Osteoblast (primary cell): ENCODE measurements at places on chromosomes 4 and X. TPM values are rescaled to one million over a fixed set of nuclear protein-coding genes. Genes with fewer than 3 reads are reported as not detected.

The ADAMTS3 gene
- 1.2 and 2.2 TPM in 2 replicates for total RNA-seq

The BRCC3 gene
- total RNA-seq, result 10.1 and 10.6 TPM in 2 replicates

The NLRP2B gene
- under 0.01 TPM in 1 of 2 replicates, not detected in the other for total RNA-seq

The NOX1 gene
- not detected in 2 replicates for total RNA-seq

The DCAF12L2 gene
- not detected in 2 replicates for total RNA-seq

The EMCN gene
- total RNA-seq, result not detected in 2 replicates

The NXF3 gene
- total RNA-seq, result under 0.01 and 0.36 TPM in 2 replicates

The DDX60 gene
- total RNA-seq, result 14.4 and 19.5 TPM in 2 replicates

The GPR34 gene
- 0.72 TPM in 1 of 2 replicates, not detected in the other for total RNA-seq

The IL3RA gene
- 0.72 and 0.88 TPM in 2 replicates for total RNA-seq

The PNPLA4 gene
- 8.7 and 12.7 TPM in 2 replicates for total RNA-seq

The ZNF275 gene
- 11.2 and 12.1 TPM in 2 replicates for total RNA-seq

GRCh38 chr4:178273168-178273567, 830.9 kb upstream of the AGA start:
- no peaks in the 10 kb centered on the region for H3K4me1 ChIP-seq
- H3K4me3 ChIP-seq, result no peak overlapping the region
- H3K27me3 ChIP-seq, result no peaks in the 10 kb centered on the region

GRCh38 chr4:151418385-151418784, 9.4 kb downstream of the FHIP1A start:
- peak overlapping the region; percentile 22 for H3K27ac ChIP-seq
- H3K4me3 ChIP-seq, result no peak overlapping the region
- peak; percentile 77 for DNase-seq
- no peaks in the 10 kb centered on the region for H3K36me3 ChIP-seq

GRCh38 chrX:71439420-71439819, 73.3 kb downstream of the TAF1 start:
- no peak for DNase-seq
- no peaks in the 10 kb centered on the region for H3K4me1 ChIP-seq
- peaks cover 6% of the 10 kb centered on the region for H3K27me3 ChIP-seq
- H3K4me3 ChIP-seq, result no peak overlapping the region

DNA sequence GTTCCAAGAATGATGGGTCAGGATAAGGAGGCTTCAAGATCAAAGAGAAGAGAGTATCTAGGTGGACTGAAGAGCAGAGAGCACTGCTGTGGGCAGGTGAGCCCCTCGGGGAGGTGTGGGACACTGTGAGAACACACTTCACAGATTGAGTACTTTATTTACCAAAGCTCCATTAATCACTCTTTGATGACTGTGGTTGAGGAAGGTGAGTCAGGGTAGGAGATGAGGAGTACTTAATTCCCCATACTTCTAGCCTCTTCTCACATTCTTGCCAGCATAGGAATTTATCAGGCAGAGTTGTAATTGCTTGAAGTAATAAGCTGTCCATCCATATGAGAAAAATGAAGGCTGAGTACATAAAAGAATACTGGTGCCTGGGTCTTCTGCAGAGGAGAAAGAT, 375.3 kb downstream of the PCDH10 start:
- H3K4me1 ChIP-seq, result no peaks in the 10 kb centered on the region
- no peaks in the 10 kb centered on the region for H3K36me3 ChIP-seq
- H3K27ac ChIP-seq, result no peak overlapping the region
- no peaks in the 10 kb centered on the region for H3K27me3 ChIP-seq
- no peak for DNase-seq

DNA sequence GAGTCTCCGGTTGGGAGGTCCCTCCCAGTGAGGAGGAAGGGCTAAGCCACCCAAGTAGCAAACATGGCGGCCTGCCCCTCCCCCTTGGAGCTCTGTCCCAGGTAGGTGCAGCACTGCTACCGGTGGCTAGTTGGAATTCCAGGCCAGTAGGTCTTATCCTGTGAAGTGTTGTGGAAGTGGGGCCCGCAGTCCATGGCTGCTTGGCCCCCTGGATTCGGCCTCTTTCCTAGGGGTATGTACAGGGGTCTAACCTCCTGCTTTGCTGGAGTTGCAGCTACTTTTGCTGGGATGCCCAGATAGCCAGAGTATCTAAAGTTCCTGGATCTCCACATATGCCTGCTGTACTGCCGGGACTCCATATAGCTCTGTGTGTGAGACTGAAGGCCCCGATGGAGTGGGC, 9.9 kb upstream of the TMSB15C start:
- H3K27me3 ChIP-seq, result peaks cover 13% of the 10 kb centered on the region
- no peak for DNase-seq
- H3K27ac ChIP-seq, result no peak overlapping the region
- H3K36me3 ChIP-seq, result no peaks in the 10 kb centered on the region
- H3K4me1 ChIP-seq, result no peaks in the 10 kb centered on the region

GRCh38 chr4:117447925-117448324, 362.5 kb upstream of the TRAM1L1 start:
- no peak overlapping the region for H3K4me3 ChIP-seq
- no peak for DNase-seq
- no peaks in the 10 kb centered on the region for H3K4me1 ChIP-seq
- no peak overlapping the region for H3K27ac ChIP-seq
- H3K36me3 ChIP-seq, result no peaks in the 10 kb centered on the region
- no peaks in the 10 kb centered on the region for H3K27me3 ChIP-seq

DNA sequence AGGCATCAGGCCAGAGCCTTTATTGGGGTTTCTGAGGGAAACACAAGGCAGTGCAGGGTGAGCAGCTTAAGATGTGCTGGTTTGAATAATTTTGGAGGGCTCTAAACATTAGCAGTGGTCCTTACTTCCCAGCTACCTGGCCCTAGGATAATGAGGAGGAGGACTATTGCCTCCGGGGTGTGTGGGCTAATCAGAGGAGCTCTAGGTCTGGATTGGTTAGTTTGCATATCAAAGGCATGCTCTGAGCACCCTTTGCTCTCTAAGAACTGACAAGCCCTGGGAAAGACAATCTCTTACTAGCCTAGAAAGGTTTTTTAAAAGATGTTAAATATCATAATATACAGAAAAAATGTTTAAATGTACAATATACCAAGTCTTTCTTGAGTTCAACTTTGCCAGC, 58.4 kb downstream of the RXFP1 start:
- H3K27me3 ChIP-seq, result no peaks in the 10 kb centered on the region
- H3K4me1 ChIP-seq, result no peaks in the 10 kb centered on the region
- H3K27ac ChIP-seq, result no peak overlapping the region
- H3K36me3 ChIP-seq, result no peaks in the 10 kb centered on the region
- H3K4me3 ChIP-seq, result no peak overlapping the region

GRCh38 chrX:13386092-13386491, 66.2 kb upstream of the ATXN3L start:
- H3K27me3 ChIP-seq, result no peaks in the 10 kb centered on the region
- no peak overlapping the region for H3K4me3 ChIP-seq
- peaks cover 23% of the 10 kb centered on the region for H3K4me1 ChIP-seq
- DNase-seq, result no peak
- no peak overlapping the region for H3K27ac ChIP-seq

DNA sequence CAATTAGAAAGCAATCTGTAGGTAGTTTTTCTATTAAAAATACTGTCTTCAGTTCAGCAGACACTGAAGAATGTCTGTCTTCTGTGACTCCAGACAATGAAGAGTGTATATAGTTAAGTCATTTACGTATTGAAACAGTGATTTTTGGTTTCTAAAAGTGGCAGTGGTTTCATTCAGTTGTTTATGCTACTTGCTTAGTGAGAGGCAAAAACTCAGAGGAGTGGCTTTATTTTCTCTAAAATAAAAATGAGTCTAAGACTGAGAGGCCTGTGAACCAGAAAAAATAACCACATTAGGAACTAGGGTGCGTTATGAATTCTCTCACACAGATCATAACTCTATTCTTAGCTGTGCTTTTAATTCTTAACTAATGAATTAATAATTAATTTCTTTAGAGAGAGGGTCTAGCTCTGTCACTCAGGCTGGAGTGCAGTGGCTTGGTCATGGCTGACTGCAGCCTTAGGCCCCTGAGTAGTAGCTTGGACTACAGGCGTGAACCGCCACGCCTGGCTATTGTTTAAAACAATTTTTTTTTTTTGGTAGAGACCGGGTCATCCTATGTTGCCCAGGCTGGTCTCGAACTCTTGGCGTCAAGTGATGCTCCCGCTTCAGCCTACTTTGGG, 31.4 kb downstream of the FREM3 start:
- H3K27ac ChIP-seq, result no peak overlapping the region
- H3K27me3 ChIP-seq, result no peaks in the 10 kb centered on the region
- no peak overlapping the region for H3K4me3 ChIP-seq
- no peaks in the 10 kb centered on the region for H3K4me1 ChIP-seq
- DNase-seq, result no peak

GRCh38 chrX:126065901-126066660, 100.0 kb downstream of the DCAF12L2 start:
- H3K36me3 ChIP-seq, result no peaks in the 10 kb centered on the region
- no peaks in the 10 kb centered on the region for H3K4me1 ChIP-seq
- no peaks in the 10 kb centered on the region for H3K27me3 ChIP-seq
- no peak overlapping the region for H3K4me3 ChIP-seq
- DNase-seq, result no peak
- H3K27ac ChIP-seq, result no peak overlapping the region

GRCh38 chr4:140092094-140092851, 61.7 kb downstream of the MAML3 start:
- DNase-seq, result peak; percentile 82
- H3K36me3 ChIP-seq, result no peaks in the 10 kb centered on the region
- H3K4me3 ChIP-seq, result peak overlapping the region; percentile 69
- H3K27ac ChIP-seq, result no peak overlapping the region

DNA sequence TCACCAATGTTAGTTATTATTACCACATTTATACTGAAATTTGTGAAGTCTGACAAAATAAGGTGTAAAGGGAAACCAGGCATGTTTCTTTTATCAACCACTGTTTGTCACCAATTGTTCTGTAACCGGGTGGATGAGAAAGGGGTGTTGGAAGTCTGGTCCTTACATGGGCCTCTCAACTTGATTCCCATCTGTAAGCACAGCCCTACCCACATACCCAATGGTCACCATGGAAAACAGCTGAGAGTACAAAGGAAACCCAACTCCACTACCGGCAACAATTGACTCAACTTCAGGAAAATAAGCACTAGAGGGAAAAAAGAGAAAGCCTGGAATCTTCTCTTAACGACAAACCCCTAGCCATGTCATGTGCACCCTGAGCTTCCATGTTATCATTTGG, 70.8 kb upstream of the PTCHD1 start:
- H3K36me3 ChIP-seq, result no peaks in the 10 kb centered on the region
- DNase-seq, result no peak
- no peaks in the 10 kb centered on the region for H3K27me3 ChIP-seq
- H3K4me1 ChIP-seq, result no peaks in the 10 kb centered on the region
- H3K4me3 ChIP-seq, result no peak overlapping the region

DNA sequence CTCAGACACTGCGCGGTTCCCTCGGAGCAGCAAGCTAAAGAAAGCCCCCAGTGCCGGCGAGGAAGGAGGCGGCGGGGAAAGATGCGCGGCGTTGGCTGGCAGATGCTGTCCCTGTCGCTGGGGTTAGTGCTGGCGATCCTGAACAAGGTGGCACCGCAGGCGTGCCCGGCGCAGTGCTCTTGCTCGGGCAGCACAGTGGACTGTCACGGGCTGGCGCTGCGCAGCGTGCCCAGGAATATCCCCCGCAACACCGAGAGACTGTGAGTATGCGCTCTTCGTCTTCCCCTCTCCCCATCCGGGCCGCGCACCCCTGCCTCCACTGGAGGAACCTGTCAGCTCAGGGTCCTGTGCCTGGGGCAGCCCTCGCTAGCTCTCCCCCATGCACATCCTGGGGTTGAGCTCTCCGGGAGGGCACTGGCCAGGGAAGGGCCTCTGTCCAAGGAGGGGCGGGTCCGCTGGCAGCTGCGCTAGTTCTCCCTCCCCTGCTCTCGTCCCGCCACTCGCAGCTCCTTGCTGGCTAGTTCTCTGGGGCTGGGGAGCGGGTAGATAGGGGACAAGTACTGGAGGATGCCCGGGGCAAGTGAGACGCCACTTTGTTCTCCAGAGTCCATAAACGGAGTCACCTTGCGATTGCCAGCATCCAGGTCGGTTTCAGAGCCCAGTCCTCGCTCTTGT, 2.2 kb downstream of the SLIT2 start:
- peak overlapping the region; percentile 91 for H3K4me3 ChIP-seq
- DNase-seq, result peak; percentile 96
- H3K4me1 ChIP-seq, result peaks cover 34% of the 10 kb centered on the region
- H3K36me3 ChIP-seq, result no peaks in the 10 kb centered on the region
- H3K27me3 ChIP-seq, result no peaks in the 10 kb centered on the region

GRCh38 chrX:154379569-154379951, 465 bp downstream of the EMD start:
- H3K36me3 ChIP-seq, result peaks cover 12% of the 10 kb centered on the region
- DNase-seq, result no peak
- H3K4me1 ChIP-seq, result peaks cover 9% of the 10 kb centered on the region
- H3K27me3 ChIP-seq, result no peaks in the 10 kb centered on the region
- H3K4me3 ChIP-seq, result peak overlapping the region; percentile 82

DNA sequence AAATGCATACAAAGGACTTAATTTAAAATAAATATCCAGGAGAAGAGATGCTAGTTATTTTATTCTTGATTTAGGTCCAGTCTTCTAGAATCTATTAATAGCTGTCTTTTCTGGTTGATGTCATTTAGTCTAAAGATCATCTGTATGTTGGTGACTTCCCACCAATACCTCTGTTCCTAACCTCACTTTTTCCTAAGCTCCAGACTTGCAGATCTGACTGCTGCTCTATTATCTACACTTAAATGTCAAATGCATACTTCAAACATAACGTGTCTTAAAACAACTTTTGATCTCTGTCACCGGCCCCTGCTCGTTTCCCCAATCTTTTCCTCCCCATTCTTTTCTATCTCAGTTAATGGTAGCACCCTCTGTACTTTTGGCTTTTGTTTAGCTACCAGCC, 133.3 kb downstream of the STIM2 start:
- H3K4me1 ChIP-seq, result peaks cover 10% of the 10 kb centered on the region
- no peak for DNase-seq
- H3K4me3 ChIP-seq, result no peak overlapping the region
- H3K36me3 ChIP-seq, result no peaks in the 10 kb centered on the region
- no peaks in the 10 kb centered on the region for H3K27me3 ChIP-seq
- H3K27ac ChIP-seq, result no peak overlapping the region

DNA sequence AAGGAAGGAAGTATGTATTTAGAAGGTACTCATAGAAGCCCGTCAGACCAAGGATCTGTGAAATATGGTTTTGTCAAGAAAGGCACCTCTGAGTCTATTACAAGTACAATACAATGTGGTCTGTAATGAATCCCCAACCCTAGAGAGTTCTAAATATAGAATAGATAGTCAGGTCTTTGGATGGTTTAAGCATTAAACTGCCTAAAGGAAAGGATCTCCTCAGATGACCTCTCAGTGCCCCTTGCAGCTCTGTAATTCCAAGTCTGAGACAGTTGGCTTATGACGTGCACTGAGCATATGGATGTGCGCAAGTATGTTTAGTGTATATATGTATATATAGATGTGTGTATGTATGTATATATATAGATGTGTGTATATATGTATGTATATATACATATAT, 62.0 kb downstream of the CCSER1 start:
- H3K36me3 ChIP-seq, result no peaks in the 10 kb centered on the region
- DNase-seq, result no peak
- no peaks in the 10 kb centered on the region for H3K4me1 ChIP-seq
- no peaks in the 10 kb centered on the region for H3K27me3 ChIP-seq

GRCh38 chrX:43557792-43558191, 98.3 kb upstream of the MAOA start:
- DNase-seq, result peak; percentile 85
- no peak overlapping the region for H3K27ac ChIP-seq
- no peaks in the 10 kb centered on the region for H3K36me3 ChIP-seq
- no peaks in the 10 kb centered on the region for H3K4me1 ChIP-seq

GRCh38 chr4:165874791-165875371, 1.8 kb downstream of the TLL1 start:
- H3K36me3 ChIP-seq, result no peaks in the 10 kb centered on the region
- H3K27ac ChIP-seq, result no peak overlapping the region
- no peak overlapping the region for H3K4me3 ChIP-seq
- peak; percentile 57 for DNase-seq
- peaks cover 18% of the 10 kb centered on the region for H3K4me1 ChIP-seq
